ENCODE measurements at places on chromosomes 16 and 17.

DNA sequence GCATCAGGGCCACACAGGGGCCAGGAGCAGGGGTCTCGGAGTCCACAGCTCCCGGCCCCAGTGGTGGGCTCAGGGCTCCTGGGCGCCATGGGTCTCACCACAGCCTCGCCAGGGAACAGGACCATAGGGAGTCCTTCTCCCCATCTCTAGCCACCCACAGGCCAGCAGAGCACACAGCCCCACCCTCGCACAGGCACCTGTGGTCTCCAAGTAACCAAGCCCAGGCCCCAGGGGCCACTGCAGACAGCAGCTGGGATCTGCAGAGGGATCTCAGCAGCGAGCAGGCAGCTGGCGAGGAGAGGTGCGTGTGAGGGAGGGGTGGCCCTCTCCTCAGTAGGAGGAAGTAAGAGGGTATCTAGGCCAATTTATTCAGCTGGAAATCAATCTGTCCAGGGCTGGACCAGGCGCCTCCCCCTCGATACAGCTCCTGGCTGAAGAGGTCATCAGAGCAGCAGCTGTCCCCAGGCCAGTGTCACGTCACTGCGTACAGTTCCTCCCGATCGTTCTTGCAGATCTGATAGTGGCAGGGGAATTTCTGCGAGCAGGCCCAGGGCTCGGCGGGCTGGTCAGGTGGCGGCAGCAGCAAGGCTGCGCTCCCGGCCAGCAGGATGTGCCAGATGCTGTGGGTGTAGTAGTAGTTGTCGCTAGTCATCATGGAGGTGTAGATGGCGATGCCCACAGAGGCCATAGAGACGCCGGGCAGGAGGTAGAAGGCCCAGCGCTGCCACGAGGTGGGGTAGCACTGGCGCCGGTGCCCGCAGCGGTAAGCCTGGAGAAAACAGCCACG lies 1.4 kb upstream of the MRPL28 start:
- no peak for DNase-seq

GRCh38 chr17:17500999-17501605 lies 4.9 kb upstream of the RASD1 start:
- DNase-seq = no peak

- DNase-seq = no peak
These were observed 3.7 kb downstream of the ACSF3 start for GRCh38 chr16:89097392-89097772.

- no peak for DNase-seq
These were observed 86.4 kb upstream of the ZKSCAN2 start for GRCh38 chr16:25344006-25344405.

- no peak for DNase-seq
These were observed 41.0 kb downstream of the STAT3 start for GRCh38 chr17:42347198-42347597.

Measured in CD4-positive, alpha-beta T cell treated with Interleukin-1 beta for 1 hour (primary cell).